ENCODE measurements at places on chromosomes 6 and 20.

GRCh38 chr20:5845681-5846615 is 95.7 kb downstream of the SHLD1 start:
- no peak for DNase-seq

DNA sequence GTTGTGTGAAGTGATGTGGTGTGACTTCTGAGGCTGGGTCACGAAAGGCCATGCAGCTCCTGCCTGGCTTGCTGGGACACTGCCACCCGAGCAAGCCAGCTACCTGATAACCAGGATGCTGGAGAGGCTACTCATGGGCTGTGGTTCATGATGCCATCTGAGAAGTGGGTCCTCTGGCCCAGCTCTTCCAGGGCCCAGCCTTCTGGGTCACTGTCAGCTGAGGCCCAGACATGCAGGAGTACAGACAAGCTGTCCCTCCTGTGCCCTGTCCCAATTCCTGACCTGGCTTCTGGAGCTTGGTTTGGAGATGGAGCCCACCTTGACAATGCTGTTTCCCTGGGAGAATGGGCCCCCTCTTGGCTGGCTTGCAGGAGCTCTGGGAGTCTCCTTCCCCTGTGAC is 87.0 kb downstream of the DHX35 start:
- DNase-seq = no peak

DNA sequence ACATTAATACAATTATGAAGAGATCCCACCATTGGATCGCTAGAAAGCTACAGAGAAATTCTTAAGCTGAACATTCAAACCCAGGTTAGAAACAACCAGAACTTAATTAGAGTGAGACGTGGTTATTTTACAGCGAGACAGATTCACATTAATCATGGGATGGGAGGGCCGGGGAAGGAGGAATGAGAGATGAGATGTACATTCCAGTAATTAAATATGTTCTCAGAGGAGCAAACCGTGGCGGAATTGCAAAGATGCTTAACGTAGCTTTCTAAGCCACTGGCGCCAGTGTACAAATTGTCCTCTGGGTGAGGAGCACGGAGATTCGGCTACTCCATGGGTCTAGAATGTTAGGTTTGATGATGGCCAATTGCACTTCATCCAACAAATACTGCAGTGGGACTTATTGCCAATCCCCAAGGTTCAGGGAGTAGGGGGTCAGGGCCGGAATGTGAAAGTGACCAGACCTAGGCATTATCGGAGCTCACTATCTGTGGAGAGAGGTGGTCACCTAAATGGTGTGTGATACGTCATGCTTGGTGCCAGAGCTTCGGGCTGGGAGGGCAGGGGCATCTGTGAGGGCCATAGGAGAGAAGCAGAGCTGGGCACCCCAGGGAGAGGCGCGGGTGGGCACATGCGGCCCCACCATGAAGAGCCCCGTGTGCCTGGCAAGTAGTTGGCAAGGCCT is 114.7 kb downstream of the EDN3 start:
- DNase-seq = no peak

GRCh38 chr20:49562311-49563014 is 5.5 kb downstream of the PTGIS start:
- DNase-seq = no peak

DNA sequence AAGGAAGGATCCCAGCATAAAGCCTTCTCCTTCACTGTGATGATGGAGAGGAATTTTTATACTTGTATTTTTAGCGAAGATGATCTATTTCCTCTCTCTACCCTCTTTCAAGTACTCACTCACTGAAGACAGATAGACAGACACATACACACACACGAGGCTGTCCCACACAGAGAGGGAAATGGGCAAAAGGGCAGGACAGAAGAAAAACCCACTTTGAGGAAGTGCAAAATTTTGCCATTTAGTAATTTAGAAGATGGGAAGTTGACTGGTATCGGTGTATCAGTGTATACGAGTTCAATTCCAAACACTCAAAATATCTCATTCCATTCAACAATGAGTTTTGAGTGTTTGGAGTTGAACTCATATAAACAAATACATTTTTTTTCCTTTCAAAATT is 30.9 kb downstream of the HEBP2 start:
- no peak for DNase-seq

DNA sequence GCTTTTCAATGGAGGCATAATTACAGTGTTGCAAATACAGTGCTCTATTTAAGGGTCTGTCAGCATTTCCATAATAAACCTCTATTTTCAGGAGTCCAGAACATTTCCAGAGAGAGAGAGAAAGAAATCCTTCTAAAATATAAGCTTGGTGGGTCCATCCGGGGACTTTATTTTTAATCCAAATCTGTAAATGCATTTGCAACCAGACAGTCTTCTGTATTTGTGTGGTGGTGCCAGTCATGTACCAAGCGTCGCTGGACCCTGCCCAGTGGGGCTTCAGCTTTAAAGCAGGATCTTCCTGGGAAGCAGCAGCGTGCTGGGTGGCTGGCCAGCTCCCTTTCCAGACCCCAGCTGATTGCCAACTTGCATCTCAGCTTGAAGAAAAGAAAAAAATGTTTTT is 256.5 kb upstream of the SUPT3H start:
- DNase-seq = no peak

DNA sequence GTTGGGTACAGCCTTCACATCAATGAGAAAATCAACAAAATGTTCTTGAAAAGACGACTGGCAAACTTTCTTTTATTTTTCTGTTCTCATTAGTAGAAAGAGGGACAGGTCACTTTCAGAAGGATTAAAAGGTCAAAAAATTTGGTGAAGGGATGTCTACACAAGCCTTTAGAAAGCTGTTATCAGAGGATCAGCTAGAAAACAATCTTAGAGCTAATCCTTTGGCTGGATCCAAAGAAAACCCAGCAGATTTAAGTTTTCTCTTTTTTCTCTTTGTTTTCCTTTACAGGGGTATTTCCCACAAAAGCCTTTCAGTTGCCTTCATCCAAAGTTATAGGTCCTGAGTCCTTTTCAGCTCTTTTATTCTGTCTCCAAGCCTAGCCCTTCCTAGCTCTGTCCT is 57.3 kb upstream of the EDN1 start:
- no peak for DNase-seq

DNA sequence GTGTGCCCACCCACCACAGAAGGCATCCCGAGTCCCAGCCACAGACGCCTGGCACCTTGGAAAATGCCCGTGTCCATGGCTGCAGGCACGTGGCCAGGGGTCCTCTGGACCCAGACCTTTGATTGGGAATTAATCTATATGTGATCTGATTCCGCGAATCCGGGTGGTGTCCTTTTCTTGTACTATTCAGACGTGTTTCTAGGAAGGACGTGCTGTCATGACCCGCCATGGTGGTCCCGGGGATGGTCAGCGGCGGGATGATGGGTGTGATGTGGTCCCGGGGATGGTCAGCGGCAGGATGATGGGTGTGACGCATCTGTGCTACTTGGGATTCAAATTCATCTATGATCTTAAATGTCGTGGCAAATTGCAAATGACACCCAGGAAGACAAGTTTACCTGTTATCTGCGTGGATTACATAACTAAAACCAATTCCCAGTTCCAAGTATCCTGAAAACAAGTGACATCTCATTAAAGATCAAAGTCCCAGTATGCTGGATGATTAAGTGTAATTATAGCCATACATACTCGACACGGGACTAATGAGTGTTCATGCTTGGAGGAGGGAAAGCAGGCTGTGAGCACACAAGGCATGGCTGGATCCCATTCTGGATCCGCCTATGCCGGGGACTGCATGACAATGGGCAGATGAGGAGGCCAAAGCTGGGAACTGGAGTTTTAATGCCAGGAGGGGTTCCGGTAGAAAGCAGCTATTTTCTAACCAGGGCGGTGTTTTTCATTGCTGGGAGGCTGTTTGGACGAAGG is 256.5 kb downstream of the TAF4 start:
- DNase-seq = no peak

- no peak for DNase-seq
These were observed 5.9 kb downstream of the CALHM6 start for GRCh38 chr6:116467096-116467495.

DNA sequence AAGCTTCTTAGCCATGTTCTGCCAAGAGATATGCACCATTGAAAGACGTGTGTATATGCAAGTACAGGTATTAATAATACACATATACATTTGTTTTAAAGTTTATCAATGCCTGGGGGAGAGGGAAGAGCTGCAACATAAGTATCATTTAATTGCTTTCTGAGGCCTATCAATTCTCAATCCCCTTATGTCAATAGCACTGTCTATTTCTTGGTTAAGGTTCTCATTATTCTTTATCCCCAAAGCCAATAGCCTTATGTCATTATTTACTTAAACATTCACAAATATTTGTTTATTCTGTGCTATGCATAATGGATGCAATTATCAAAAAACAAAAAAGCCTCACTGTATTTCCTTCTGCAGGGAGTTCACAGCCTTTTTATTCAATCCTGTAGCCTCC is 350.3 kb upstream of the KCNQ5 start:
- no peak for DNase-seq

DNA sequence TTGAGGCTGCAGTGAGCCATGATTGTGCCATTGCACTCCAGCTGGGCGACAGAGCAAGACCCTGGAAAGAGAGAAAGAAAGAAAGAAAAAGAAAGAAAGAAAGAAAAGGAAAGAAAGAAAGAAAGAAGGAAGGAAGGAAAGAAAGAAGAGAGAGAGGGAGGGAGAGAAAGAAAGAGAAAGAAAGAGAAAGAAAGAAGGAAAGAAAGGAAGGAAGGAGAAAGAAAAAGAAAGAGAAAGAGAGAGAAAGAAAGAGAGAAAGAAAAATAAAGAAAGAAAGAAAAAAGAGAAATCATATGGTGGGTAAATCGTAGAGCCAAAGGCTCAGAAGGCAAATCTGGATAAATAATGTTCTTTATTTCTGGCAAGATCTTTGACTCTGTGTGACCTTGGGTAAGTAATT is 53.4 kb downstream of the CD40 start:
- DNase-seq = no peak

GRCh38 chr6:157631838-157632614 is 191.0 kb upstream of the SNX9 start:
- DNase-seq = no peak

DNA sequence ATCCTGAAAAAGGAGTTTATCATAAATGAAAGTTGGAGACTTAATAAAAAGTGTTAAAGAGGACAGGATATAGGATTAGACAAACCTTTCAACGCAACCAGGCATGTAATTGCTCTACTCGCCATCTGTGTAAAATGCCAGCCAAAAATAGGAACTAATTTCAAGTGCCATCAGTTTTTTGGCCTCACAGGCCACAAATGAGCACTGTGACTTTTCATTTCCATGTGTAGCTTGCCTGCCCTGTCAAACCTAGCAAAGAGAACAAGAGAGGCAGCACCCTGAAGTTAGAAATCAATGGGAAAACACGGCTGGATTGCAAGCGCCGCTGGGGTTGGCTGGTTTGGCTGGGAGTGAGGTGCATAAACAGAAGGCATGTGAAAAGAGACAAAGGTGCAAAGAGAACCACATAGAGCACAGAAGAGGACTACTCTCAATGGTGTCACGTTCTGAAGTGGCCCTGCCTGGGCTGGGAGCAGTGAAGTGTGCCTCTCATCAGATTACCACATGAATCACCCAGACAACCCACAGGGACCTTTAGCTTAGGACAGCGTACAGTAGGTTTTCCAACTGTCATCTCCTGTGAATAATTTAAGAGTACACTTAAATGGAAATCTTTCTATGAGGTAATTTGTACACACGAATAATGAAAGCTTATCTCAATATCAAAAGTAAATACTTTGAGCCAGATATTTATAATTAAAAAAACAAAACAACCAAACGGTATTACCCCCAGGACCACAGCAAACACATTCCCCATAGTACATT is 78.0 kb upstream of the NHSL1 start:
- no peak for DNase-seq

- no peak for DNase-seq
These were observed 373.1 kb upstream of the SOX4 start for GRCh38 chr6:21220271-21220987.

DNA sequence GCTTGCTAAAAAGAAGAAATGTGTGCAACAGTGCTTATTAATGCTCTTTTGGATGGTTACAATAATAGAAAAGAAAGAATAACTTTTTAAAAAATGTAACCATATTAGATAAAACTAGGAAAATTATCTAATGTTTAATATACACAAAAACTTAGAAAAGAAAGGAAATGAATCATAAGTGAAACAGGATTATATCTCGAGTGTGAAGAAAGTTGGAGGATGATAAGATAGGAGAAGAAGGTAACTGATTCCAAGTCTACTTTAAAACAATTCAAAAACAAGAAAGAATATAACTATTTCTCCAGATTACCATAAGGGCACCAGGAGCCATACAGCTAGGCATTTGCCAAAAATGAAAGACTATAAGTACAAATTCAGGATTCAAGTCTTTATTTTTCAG is 73.0 kb downstream of the PHIP start:
- DNase-seq = no peak

- no peak for DNase-seq
These were observed 275.2 kb downstream of the TFAP2B start for GRCh38 chr6:51093871-51094270.

GRCh38 chr20:46230801-46231282 is 77.5 kb downstream of the CDH22 start:
- DNase-seq = no peak

GRCh38 chr6:117156741-117157140 is 108.6 kb upstream of the VGLL2 start:
- no peak for DNase-seq

- no peak for DNase-seq
These were observed 6.7 kb downstream of the RWDD2A start for GRCh38 chr6:83199863-83200225.

DNA sequence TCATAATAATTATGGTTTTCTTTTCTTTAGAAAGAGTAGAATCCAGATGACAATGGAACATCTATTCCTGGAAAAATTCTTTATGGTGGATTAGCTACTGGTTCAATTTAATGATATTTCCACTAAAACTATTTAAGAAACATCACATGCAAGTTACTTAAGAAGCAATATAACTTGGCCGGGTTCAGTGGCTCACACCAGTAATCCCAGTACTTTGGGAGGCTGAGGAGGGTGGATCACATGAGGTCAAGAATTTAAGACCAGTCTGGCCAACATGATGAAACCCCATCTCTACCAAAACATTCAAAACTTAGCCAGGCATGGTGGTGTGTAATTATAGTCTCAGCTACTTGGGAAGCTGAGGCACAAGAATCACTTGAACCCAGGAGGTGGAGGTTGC is 65.9 kb upstream of the SMLR1 start:
- DNase-seq = no peak

DNA sequence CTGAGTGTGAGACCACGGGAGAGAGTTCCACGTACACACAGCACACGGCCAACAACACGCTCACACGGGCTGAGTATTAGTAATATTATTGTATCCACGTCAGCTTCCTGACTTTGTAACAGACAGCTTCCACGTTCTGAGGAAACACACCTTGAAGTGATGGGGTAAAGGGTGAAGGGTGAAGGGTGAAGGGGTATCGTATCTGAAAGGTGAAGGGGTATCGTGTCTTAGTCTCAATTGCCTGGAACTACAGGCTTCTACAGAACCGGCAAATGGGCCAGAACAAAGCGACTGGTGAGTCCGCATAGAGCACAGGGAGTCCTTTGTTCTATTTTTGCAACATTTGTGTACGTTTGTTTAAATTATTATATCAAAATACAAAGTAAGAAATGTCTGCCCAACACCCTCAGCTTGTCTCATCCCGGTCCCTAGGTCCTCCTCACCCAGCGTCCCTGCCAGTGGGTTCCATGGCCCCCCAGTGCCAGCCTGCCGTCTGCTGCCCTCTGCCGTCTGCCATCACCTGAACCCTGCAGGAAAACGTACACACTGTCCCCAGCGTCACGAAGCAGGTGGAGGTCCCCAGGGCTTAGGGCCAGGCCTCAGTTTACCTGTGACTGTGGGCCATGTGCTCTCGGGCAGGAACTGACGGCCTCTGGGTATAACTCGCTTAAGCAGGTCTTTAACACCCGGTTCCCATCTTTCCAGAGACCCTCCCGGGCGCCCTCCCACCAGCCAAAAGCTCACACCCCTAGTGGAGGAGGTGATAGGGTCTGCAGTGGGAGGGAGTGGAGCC is 4.4 kb upstream of the HELZ2 start:
- DNase-seq = no peak
